ENCODE measurements at places on chromosomes 6 and 20.

- DNase-seq = no peak
These were observed 1.5 kb downstream of the RBM38 start for GRCh38 chr20:57392512-57393271.

GRCh38 chr20:34522969-34523871 is 7.0 kb downstream of the DYNLRB1 start:
- DNase-seq = peak; percentile 81

DNA sequence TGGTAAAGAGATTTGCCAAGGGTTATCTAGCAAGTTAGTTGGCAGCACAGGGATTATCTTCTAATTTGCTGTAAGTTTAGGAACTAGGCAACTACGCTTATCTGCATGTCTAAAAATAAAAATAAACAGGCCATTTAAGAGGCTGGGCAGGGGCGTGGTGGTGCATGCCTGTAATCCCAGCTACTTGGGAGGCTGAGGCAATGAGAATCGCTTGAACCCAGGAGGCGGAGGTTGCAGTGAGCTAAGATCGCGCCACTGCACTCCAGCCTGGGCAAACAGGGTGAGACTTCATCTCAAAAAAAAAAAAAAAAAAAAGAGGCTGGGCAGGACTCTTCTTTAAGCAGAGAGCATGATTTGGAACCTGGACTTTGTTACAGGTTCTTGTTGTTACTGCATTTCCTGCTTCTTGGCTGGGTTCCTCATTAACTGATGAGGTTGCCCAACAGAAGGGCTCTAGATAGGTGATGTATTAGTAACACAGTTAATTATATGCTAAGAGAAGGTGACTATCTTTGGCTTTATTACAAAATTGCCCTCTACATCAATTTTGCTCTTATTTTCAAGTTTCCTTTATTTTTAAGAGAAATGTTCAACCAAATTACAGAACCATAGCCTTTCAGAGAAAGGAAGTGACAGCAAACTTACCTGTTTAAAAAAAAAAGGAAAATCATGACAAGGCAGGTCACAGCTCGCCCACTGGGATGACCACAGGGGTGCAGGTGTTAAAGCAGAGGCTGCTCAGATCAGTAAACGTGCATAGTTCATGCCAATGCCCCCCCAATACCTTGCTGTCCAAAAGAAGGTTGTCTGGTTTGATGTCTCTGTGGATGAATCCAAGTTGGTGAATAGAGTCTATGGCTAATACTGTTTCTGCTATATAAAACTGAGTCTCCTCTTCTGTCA is 32.5 kb downstream of the STK38 start:
- no peak for DNase-seq

- no peak for DNase-seq
These were observed 131.1 kb upstream of the ARMC2 start for GRCh38 chr6:108716801-108717791.

- DNase-seq = no peak
These were observed 462.6 kb downstream of the HDGFL1 start for GRCh38 chr6:23031986-23032385.

DNA sequence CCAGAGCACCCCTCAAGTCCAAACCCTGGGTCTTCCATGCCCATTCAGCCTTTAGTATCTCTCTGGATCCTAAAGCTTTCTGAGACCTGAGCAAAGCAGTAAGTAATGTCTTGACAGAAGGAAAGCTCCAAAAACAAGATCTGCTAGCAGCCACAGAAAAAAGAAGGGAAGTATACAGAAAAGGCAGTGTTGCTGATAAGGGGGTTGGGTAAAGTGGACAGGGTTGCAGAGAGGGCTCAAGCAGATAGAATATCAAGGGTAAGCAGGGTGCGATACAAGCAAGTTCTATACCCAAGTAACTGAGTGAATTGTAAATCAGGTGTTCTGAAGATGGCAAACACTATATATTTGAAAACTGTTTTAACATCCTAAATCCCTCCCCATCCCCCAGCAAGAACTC is 113.4 kb upstream of the CARMIL1 start:
- DNase-seq = no peak

- DNase-seq = no peak
These were observed 4.5 kb upstream of the FOXC1 start for GRCh38 chr6:1605004-1605892.

DNA sequence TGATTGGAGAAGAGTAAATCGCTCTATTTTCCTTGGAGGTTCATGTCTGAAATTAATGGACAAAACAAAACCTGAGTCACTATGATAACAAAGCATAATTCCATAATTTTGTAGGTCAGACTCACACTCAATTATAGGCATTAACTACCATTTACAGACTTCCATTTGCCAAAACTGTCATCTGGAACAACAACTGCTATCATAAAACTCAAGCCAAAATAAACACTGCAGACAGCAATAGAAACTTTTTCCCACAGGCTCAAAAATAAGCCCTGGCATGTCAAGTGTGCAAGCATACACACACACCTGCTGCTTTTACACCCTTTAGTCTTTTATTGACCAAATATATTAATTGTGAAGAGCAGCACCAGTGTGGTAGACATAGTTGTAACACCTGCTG is 7.1 kb downstream of the MRPS10 start:
- DNase-seq = no peak

DNA sequence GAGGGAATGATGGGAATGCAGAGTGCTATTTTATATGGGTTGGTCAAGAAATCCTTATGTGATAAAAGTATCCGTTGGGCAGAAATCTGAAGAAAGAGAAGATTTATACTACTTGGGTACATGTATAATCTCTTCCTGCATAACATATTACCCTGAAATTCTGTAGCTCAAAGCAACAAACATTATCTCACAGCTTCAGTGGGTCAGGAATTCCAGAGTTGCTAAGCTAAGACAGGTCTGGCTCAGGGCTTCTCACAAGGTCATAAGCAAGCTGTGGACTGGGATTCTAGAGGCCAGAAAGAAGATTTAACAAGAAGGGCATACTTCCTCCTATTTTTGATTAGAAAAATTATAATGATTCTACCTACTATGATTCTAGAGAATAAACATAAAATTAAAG is 172.5 kb upstream of the THEMIS start:
- DNase-seq = no peak

DNA sequence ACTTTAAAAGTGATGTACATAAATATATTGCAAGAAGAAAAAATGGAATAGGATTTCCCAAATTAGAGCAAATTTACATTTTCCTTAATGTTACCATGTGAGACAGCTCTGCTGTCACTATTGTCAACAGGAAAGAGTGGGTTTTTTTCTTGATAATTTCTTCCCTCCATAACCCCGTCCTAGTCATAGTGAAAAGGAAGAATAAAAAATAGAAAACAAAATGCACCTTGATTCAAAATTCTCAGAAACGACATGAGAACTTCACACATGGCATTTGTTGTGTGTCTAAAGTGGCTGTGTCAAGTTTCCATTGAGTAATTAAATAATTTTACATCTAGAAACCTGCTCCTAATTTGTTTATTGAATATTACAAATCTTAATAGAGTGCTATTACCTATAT is 945.2 kb upstream of the SLC35B3 start:
- DNase-seq = no peak

DNA sequence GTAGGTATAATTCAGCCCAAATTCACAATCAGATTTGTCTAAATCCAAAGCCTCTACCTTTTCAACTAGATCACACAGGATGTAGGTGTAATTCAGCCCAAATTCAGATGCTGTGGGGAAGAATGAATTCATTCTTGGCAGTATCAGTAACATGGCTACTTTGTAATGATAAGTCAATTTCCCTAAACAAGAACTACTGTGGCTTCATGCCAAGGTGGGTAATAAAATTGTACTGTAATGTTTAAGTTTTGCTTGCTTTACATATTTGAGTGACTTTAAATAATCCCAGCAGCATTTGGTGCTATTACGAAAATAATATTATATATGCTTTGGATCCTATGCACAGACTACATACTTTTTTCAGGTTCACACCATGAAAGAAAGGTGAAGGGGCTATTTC is 239.1 kb downstream of the HDGFL1 start:
- no peak for DNase-seq

GRCh38 chr6:125163811-125164210 is 10.2 kb downstream of the TPD52L1 start:
- no peak for DNase-seq

DNA sequence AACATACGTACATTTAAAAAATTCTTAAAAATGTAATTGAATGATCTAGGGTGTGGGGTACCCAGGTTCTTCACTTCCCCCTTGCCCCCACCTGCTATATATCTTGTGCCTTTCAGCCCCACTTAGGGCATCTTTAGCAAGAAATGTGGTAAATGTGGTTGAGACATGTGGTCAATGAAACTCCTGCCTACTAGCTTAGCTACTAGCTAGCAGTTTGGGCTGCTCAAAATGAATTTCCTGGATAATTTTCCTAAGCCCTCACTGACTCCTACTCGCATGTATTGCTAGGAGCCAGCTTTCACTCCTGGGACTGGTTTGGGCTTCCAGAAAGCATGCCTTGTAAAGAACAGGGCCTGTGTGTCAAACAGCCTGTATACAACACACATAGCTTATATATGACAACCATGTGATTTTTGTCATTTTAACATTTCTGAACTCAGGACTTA is 257.3 kb downstream of the ATXN1 start:
- DNase-seq = no peak

DNA sequence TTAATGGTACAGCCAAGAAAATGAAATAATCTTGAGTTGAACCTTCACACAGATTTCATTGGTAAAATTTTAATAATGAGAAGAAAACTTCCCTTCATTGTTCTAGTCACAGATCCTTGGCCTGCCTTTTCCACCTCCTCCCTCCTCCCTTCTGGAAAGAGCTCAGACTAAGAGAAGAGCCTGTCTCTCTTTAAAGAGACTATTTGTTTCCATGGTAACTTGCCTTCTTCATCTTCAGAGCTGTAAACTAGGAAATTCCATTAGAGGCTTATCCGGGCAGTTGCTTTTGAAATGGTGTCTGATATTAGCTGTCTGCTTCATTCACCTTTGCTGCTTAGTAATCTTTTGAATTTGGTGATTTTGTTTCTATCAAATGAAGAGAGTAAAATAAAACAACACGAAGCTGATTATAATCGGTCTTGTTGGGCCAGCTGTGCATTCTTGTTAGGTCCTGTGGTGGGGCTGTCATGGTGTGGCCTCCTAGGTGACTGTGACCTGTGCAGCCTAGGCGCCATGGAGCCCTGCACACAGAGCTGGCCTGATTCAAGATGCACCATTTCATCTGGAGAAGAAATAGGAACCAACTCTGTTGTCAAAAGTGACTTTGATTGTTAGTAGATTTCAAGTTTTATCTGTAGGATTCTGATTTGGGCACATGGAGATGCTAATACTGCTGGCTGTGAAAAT is 96.7 kb downstream of the MAP3K7 start:
- no peak for DNase-seq

DNA sequence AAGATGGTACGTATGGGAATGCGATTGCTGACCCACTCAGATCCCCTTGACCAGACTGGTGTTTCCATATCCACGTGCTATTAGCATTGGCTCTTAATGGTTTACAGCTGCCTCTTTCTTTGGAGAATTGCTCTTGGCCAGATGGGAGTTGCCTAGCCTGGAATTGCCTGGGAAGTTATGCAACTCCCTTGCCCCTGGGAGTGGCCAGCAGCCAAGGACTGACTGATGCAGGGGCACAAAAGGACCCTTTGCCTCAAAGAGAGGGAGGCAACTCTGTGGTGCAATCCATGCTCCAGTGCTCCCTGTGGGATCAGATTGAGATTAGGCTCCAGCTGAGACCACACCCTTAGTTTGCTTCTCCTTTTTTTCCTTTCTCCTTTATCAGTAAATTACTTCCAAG is 203.5 kb upstream of the JAG1 start:
- no peak for DNase-seq

DNA sequence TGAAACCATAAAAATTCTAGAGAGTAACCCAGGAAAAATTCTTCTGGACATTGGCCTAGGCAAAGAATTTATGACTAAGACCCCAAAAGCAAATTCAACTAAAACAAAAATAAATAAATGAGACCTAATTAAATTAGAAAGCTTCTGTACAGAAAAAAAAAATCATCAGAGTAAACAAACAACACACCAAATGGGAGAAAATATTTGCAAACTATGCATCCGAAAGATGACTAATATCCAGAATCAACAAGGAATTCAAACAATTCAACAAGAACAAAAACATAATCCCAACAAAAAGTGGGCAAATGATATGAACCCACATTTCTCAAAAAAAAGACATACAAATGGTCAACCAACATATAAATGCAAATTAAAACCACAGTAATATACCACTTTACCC is 242.6 kb upstream of the CDYL start:
- DNase-seq = no peak

DNA sequence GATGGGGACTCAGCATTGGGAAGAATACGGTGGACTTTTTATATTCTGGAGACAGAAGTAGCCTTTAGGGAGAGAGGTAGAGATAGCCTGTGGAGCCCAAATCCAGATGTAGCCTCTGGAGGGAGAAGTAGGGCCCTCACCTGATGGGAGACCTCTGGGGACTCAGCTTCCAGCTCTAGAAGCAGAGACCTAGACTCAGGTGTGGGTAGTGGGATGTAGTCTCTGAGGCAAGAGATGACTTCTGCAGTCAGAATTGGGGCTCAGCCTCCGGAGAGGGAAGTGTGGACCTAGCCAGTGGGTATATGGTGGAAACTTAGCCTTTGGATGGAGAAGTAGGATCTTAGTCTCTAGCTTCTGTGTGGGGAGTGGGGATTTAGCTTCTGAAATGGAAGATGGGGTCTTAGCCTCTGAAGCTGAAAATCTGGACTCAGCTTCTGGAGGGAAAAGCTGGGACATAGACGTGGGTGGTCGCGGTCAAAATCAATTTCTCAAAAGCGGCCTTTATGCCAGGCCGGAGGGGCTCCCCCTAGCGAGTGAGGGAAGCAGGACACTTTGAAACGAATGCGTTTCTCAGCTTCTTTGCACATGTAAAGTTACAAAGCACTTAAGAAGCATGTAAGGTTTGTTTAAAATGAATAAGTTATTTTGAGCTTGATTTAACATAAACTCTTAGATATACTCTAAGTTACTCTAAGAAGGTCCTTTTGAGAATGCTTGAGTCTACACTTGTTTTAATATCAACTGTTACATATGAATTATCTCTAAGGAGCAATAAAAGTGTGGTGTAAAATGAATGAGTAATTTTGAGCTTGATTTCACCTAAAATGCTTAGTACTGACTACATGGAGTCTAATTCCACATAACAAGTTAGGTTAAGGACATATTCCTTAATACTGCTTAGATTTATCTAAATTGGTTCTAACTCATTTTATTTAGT is 12.9 kb upstream of the ZNF343 start:
- DNase-seq = no peak
